ENCODE measurements at places on chromosomes 2 and 18.

- DNase-seq, result no peak
These were observed 125.8 kb upstream of the COPS8 start for GRCh38 chr2:236959876-236960275.

- no peak for DNase-seq
These were observed 22.9 kb downstream of the DSG4 start for GRCh38 chr18:31399306-31400032.

- DNase-seq, result no peak
These were observed 340.8 kb upstream of the SPHKAP start for GRCh38 chr2:228522276-228522675.

- peak; percentile 94 for DNase-seq
These were observed 15.8 kb upstream of the SELENOI start for GRCh38 chr2:26330114-26330549.

- DNase-seq, result no peak
These were observed 4.7 kb upstream of the SP3 start for GRCh38 chr2:173969886-173970285.

DNA sequence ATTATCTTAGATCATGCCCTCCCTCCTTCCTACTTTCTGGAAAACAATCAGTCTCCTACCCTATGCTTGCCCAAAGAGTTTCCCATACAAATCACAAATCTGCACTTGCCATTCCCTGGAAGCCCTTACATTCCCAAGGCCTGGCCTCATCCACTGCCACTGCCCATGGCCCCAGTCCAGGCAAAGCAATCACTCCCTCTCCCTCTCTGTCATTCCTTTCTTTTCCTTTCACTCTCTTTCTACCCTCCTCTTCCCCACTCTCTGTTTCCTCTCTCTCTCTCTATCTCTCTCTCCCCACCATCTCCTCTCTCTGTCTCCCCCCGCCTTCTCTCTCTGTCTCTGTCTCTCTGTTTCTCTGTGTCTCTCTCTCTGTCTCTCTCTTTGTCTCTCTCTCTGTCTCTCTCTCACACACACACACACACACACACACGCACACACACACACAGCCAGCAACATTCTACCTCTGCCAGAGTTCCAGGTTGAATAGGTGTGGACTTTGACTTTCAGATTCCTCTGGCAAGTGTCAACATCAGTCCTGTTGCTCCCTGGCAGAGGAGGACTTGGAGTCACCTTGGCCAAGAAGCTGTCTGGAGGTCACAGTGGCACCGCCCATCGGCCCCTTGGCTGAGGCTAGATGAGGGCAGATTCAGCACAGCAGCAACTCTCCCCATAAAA lies 43.7 kb upstream of the NAT8 start:
- DNase-seq, result no peak

DNA sequence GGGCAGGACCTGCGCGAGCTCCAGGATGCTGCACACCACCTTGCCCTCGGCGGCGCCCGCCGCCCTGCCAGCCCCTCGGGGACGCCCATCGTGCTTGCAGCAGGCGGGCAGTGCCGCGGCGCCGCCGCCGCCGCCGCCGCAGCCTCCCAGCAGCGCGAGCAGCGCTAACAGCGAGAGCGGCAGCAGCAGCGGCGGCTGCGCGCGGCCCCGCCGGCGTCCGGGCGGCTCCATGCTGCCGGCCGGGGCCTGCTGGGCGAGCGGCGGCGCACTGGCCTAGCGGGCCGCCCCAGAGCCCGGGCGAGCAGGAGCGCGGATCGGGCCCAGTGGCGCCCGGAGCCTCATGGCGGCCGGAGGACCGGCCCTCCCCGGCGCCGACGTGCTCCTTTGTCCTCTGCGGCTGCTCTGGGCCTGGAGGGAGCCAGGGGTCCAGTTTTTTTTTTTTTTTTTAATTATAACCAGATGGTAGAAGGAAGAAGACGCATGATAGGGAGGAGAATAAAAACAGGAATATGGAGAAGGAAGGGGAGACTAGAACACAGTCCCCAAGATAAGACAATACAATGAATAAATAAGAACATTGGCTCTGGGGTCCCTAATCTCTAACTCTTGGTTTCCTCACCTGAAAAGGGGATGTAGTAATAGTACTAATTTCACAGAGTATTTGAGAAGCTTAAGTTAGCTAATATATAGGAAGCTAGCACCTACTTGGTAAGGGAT lies 17.1 kb upstream of the ANKRD62 start:
- peak; percentile 21 for DNase-seq

DNA sequence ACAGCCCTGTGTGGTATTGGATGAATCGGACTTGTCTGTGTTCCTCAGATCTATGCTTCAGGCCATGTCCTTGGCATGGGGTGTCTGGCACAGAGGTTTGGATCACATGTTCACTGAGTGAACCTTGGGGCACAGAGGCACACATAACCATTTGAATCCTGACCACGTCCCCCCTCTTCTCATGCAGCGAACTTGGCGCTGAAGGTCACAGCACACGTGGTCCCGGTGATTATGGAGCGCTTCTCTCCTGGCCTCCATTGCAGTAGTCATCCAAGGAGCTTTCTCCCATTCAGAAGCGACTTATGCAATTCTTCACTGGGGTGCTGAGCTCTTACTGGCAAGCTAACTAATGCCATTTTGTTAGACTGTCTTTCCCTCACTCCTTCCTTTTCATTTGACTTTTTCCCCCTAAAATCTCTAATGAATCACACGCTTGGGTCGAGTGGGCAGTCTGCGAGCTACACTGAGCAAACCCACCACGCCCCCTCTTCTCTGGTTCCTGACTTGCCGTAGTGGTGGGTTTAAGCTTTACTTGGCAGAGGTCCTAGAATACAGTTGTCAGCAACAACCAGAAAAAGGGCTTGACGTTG lies 59.4 kb downstream of the KCNG2 start:
- no peak for DNase-seq

- no peak for DNase-seq
These were observed 5.8 kb downstream of the IL37 start for GRCh38 chr2:112916625-112917247.

GRCh38 chr18:3585656-3586509 lies 135.9 kb downstream of the TGIF1 start:
- peak; percentile 88 for DNase-seq

DNA sequence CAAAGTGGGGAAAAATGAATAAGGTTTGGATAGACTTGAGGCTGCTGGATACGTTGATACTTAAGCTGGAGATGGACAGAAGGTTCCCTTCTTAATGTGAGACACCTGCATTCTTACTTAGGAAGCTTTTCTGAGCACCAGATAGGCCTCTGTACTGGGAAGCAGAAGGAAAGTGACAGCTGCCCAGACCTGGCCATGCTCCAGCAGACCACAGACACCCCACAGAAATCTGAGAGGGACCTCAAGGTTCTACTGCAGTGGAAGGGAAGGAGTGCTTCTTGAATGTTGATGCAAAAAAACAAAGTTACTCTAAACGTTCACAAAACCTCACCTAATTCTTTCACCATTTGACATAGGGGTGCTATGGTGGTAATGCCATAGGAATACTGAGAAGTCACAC lies 642.1 kb upstream of the ID2 start:
- DNase-seq, result no peak

DNA sequence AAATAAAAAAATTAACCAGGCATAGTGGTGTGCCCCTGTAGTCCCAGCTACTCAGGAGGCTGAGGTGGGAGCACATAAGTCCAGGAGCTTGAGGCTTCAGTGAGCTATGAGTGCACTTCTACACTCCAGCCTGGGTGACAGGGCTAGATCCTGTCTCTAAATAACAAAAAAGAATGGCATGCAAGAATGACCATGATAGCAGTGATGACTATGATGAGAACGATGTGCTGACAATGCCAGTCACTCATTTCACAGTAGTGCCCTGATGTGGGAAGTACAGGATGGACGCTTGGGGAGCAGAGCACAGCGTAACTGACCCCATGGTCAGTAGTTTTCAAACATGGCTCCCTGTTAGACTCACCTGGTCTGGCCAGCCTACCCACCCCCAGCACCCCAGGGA lies 139.1 kb downstream of the VAPA start:
- no peak for DNase-seq

GRCh38 chr2:100782380-100782878 lies 37.5 kb upstream of the NPAS2 start:
- no peak for DNase-seq

GRCh38 chr18:58004317-58004716 lies 39.7 kb upstream of the NEDD4L start:
- DNase-seq, result no peak

DNA sequence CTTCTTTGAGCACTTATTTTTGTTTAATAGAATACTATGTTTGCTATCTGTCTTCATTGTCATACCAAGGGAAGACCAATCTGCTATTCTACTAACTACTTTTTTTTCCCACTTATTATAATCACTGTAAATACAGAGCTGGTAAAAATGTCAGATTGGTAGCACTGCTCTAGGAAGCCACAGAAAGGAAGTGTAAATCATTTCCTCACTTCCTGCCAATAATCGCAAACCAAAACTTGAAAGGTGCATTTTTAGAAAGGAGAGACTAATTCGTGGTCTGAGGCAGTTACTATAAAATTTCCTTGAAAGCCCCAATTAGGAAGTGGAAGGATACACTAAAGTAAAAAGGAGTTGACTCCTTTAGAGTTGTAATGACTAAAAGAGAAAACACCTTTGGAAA lies 13.9 kb upstream of the THSD7B start:
- DNase-seq, result no peak

Data from activated CD4-positive, alpha-beta T cell treated with anti-CD3 and anti-CD28 coated beads for 36 hours (primary cell).